GM04503 (cell line): ENCODE measurements at places on chromosomes 2 and 18.

DNA sequence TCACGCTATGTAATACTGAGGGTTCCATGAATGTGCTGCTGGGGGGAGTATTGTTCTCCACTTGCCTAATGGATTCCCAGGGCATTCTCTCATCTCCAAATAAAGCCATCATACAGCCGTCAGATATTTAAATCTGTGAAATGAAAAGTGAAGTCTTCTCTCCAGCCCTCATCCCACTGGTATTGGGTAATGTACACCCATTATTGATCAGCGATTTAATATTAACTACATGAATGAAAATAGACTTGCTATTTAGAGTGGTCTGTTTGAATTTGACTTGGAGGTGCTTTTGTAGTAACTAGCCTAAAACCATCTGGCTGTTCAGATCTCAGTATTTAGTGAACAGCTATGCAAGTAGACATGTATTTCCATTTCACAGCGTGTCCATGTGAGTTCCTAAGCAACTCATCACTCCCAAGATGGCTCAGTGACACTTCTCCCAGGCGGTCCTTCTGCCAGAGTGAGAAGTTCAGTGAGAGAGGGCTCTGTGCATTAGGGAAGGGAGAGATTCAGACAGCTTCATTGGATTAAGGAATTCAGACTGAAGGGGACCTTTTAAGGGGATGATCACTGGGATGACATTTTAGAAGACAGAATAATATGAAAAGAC is 140.7 kb downstream of the WDSUB1 start:
- no peak for DNase-seq

DNA sequence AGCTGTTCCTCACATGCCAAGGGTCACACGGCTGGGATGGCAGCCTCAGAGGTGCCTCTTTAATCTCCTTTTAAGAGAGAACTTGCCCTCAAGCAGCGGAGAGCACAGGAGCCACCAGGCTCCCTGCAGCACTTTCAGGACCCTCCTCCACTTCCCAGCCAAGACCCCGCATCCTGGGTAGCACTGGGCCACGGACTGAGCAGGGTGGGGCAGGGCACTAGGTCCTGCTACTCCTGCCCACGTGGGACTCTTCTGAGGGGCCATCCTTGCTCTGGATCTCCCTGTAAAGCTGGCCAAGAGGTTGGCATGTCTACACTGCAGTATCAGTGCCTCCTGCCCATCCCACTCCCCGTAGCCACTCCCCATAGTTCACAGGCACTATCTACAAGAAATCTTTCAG is 175.3 kb upstream of the GLI2 start:
- no peak for DNase-seq

DNA sequence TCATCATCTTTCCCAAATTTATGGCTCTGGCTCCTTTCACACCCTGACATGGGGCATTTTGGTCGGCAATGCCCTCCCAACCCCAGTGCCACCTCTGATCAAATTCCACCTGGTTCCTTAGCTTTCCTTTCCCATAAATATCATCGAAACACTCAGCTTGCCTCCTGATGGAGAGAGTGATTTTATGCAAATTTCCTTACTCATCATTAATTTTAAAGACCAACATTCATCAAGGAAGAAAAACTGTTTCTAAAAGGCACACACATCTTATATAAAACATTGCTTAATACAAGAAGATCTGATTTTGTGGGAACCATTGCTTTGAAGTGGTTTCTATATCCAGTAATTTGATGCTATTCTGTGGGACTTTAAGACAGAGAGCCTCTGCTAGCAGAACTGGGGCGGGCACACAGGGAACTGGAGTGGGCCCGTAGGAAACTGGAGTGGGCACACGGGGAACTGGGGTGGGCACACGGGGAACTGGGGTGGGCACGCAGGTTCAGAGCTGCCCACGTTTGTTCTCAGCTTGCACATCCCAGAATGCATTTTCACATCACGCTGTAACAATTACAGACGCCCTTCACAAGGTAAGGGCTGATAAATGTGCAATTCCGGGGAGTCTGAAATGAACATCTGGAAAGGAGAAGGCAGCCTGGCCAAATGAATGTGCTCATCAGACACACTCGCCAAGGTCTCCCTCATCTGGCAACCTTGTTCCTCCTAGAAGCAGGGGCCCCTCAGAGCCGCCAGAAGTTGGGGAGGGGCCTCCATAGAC is 174.2 kb downstream of the RTP5 start:
- DNase-seq, result no peak

DNA sequence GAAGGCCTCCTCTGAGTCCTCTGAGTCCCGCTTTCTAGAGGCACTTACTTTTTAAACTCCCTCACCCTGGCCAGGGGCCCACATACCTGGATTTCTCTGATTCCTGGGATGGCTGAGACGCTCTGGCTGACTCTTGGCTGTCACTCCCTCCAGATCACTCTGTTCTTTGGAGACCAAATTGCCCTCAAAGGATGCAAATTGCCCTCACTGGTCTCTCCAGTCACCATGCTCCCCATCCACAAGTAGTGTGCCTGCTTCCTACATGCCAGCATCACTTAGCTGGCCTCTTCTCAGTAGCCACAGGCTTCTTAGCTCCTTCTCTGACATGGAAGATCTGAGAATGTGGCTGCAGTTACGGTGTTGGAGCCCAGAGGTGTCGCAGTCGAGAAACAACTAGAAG is 41.3 kb upstream of the CCDC68 start:
- DNase-seq, result no peak

- DNase-seq, result no peak
These were observed 1655.6 kb downstream of the DPP10 start for GRCh38 chr2:116098049-116098448.

GRCh38 chr2:166335284-166335683 is 40.5 kb downstream of the SCN9A start:
- DNase-seq, result no peak

DNA sequence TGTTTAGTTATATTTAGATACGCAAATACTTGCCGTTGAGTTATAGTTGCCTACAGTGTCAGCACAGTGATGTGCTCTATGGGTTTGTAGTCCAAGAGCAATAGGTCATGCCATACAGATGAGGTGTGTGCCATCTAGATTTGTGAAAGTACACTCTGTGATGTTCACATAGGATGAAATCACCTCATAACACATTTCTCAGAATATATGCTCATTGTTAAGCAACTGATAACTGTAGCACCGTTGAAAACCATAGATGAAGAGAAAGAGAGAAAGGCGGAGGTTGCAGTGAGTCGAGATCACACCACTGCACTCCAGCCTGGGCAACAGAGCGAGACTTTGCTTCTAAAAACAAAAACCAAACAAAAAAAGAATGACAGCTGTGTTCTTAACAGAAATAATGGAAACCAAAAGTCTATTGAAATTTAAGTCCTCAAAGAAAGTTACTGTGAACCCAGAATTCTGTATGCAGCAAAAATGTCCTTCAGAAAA is 9.5 kb downstream of the DGKD start:
- DNase-seq, result no peak

GRCh38 chr2:69067866-69068265 is 54.9 kb downstream of the ANTXR1 start:
- no peak for DNase-seq

- DNase-seq, result no peak
These were observed 14.5 kb downstream of the KCNS3 start for GRCh38 chr2:17892770-17893534.

DNA sequence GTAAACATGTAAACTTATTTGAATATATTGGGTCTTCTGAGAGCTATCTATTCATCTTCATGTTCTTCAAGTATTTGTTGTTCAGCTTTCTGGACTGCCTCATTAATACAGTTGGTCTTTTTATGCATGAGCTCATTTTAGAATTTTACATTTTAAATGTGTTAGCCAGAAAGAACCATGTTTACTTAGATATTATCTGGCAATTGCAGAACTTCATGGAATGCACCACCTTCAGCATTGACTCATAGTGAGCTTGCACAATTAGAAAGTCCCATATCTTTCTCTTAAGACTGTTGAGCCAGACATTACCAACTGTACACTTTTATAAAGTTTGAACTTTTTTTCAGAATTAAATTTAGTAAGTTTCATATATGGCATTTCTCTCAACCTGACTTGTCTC is 536.7 kb downstream of the RIT2 start:
- peak; percentile 31 for DNase-seq

GRCh38 chr2:236847023-236847422 is 238.7 kb upstream of the COPS8 start:
- no peak for DNase-seq

- DNase-seq, result no peak
These were observed 388.1 kb upstream of the SLC14A2 start for GRCh38 chr18:45227001-45227742.

GRCh38 chr2:63981702-63982103 is 37.5 kb downstream of the VPS54 start:
- no peak for DNase-seq

DNA sequence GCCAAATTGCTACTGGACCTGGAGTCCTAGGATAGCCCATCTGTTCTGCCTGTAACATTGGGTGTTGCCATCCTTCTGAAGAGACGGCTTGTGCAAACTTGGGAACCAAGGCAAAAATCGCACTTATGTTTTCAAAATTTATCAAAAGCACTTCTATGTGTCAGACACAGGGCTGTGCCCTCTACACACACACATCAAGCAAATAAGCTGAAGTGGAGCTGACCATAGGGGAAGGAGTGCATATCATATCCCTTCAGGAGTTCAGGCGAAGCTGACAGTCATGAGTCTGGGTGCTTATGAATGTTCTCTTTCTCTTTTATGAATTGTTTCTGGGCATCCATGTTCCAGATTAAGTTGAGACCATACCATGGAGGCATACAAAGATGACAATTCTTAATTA is 247.9 kb downstream of the CYRIA start:
- DNase-seq, result no peak

DNA sequence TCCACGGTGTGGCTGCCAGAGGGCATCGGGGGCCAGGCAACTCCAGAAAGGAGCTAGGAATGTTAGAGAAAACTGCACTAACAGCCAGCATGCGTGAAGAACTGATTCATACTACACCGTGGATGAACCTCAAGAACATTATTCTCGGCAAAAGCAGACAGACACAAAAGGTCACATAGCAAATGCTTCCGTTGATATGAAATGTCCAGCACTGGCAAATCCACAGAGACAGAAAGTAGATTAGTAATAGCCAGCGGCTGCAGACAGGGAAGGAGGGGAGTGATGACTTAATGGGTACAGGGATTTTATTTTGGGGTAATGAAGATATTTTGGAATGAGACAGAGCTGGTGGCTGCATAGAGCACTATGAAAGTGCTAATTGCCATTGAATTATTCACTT is 37.4 kb downstream of the SCTR start:
- DNase-seq, result no peak

DNA sequence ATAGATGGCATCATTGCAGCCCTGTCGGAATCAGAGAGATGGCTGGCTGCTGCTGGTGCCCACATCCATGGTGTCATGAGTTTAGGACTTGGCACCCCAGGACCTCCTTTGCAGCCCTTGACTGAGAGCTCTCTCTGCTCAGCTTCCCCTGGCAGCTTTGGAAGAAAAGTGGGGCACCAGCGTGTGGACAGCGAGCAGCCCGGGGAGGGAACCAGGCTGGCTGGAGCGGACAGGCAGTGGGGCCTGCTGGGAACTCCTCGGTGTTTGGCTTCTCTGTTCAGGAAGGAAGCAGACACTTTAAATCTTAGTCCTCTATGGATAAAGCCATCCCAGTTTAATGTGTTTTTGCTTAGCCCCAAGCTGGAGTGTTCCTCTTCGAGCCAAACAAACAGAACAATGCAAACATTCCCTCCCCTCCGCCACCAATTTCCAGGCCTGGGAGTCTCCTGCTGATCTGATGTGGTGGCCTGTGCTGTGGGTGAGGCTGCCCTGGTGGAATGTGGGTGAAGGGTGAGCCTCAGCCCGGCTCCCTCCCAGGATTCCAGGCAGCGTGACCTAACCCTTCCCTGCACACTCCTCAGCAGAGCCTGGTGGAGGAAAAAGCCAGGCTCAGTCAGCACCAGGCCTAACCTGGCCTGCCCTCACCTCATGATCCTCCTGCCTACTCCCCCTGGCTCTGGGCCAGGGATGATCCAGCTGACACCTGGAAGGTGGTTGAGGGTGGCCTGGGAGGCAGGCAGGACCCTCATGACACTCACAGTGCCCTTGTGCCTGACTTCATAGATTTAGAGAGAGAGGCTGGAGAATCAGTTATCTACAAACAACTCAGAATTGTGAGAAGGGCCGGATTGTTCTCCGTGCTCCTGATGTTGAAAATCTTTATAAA is 21.6 kb upstream of the ITGB6 start:
- DNase-seq, result no peak

DNA sequence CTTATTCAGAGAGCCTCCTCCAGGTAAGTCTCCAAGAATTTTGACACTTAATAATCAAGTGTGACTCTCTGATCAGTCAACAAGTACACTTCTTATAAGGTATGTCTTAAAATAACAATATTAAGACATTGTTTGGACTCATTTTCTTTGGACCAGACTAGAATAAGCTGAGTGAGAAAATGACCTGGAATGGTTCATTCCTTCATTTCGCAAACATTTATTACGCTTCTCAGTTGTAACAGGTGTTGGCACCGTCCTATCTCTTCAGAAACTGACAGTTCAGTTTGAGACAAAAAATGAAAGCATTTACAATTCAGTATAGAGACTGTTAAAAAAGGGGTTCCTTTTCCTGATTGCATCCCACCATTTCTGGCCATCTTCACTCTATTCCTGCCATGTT is 46.6 kb downstream of the TSPYL6 start:
- no peak for DNase-seq

GRCh38 chr2:101149241-101150192 is 1.7 kb downstream of the TBC1D8 start:
- no peak for DNase-seq

- peak; percentile 91 for DNase-seq
These were observed 4.6 kb downstream of the MBP start for GRCh38 chr18:77127769-77128671.

DNA sequence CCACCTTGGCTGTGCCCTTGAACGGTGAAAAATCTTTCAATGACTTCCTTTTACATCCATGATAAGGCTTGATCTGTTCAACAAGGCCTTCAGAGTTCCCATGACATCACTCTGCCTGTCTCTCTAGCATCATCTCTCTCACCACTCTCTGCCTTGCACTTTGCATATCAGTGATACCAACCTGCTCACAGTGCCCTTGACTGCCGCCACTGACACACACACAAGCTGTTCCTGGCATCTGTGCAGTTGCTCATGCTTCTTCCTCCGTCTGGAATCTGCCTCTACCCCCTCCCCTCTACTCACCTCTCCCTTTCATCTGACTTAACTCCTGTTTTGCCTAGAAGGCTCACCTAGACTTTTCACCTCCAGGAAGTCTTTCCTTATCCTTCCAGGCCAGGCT is 79.1 kb upstream of the SEC11C start:
- no peak for DNase-seq

DNA sequence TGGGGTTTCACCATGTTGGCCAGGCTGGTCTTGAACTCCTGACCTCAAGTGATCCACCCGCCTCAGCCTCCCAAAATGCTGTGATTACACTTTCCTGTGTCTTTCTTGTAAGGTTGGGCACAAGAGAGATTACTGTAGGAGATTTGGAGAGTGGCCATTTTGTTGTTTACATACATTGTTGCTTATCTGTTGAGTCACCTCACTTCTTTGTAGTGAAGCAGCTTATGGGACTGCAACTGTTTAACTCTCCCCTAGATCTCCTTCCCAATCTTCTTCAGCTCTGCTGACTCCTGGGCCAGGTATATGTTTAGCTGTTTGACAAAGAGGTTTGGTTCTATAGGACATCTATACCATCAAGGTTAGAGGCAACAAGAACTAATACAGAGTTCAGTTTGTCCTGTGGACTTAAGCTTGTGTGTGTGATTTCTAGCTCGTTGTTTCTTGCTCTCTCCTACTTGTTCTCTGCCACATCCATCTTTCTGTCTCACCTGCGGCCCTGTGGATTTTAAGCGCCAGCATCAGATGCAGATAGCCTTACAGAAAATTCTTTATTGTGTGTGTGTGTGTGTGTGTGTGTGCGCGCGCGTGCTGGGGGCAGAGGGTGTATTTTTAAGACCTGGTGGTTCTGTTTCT is 95.4 kb downstream of the HAUS1 start:
- DNase-seq, result no peak
